RWPE2 (cell line): ENCODE measurements at places on chromosomes 2 and 18.

DNA sequence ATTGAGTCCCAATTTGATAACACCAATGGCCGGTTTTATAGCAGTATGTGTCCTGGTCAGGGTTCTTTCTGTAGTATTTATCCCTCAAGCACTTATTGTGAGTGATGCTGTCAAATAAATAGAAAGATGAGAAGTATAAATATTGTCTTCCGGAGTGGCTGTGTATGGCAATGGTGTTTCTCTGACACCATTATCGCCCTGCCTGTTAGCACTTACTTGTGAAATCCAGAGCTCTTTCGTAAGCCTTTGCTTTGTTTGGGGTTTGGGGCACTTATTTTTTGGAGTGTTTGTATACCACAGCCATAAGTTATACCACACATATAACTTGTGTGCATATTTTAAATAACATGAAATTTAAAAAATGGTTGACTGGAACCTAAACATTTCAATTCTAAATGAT, 29.3 kb downstream of the CD8B2 start:
- H3K36me3 ChIP-seq, result no peaks in the 10 kb centered on the region
- H3K4me1 ChIP-seq, result peaks cover 9% of the 10 kb centered on the region
- no peak overlapping the region for H3K4me3 ChIP-seq
- no peak for DNase-seq
- no peaks in the 10 kb centered on the region for H3K27me3 ChIP-seq

DNA sequence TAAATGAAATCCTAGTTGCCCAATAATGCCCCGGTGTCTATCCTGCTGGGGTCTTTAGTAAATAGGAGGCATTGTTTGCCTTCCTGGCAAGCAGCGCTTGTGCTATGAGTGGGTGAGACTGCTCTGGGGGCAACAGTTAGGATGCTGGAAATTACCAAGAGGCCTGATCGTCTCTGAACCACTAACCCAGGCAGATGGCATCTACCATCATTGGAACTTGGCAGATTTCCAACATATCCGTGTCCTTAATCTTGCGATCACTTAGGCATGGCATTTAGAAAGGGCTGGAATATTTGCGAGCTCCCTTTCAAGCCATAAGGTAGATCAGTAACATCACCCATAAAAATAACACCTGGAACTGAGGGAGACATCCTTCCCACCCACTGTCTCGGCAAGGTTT, 18.8 kb upstream of the SH3RF3 start:
- no peak overlapping the region for H3K27ac ChIP-seq
- no peaks in the 10 kb centered on the region for H3K36me3 ChIP-seq
- no peaks in the 10 kb centered on the region for H3K4me1 ChIP-seq
- H3K27me3 ChIP-seq, result no peaks in the 10 kb centered on the region

GRCh38 chr18:58682429-58683069, 11.3 kb downstream of the MALT1 start:
- H3K27me3 ChIP-seq, result no peaks in the 10 kb centered on the region
- peaks cover 23% of the 10 kb centered on the region for H3K36me3 ChIP-seq
- peak overlapping the region; percentile 41 for H3K27ac ChIP-seq
- DNase-seq, result no peak
- peaks cover 23% of the 10 kb centered on the region for H3K4me1 ChIP-seq
- H3K4me3 ChIP-seq, result no peak overlapping the region

DNA sequence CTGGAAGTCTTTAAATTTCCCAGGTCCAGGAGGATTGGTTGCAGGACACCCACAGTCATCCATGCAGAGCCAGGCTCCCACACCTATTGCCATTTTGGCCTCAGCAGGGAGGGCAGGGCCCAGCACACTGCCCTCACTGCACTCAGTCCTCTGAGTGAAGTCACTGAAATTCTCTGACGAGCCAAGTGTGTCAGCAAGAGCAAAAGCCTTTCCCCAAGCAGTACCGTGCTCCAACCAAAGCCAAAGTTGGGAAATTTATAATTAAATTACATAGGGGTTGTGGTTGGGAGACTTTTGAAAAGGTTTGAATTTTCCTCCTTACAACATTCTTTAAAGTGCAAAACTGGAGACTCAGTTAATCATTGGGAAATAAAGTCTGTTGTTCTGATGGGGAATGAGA, 98.5 kb upstream of the CD226 start:
- H3K27me3 ChIP-seq, result no peaks in the 10 kb centered on the region
- no peak for DNase-seq
- H3K4me3 ChIP-seq, result peak overlapping the region; percentile 28
- peaks cover 28% of the 10 kb centered on the region for H3K36me3 ChIP-seq
- peak overlapping the region; percentile 95 for H3K27ac ChIP-seq

DNA sequence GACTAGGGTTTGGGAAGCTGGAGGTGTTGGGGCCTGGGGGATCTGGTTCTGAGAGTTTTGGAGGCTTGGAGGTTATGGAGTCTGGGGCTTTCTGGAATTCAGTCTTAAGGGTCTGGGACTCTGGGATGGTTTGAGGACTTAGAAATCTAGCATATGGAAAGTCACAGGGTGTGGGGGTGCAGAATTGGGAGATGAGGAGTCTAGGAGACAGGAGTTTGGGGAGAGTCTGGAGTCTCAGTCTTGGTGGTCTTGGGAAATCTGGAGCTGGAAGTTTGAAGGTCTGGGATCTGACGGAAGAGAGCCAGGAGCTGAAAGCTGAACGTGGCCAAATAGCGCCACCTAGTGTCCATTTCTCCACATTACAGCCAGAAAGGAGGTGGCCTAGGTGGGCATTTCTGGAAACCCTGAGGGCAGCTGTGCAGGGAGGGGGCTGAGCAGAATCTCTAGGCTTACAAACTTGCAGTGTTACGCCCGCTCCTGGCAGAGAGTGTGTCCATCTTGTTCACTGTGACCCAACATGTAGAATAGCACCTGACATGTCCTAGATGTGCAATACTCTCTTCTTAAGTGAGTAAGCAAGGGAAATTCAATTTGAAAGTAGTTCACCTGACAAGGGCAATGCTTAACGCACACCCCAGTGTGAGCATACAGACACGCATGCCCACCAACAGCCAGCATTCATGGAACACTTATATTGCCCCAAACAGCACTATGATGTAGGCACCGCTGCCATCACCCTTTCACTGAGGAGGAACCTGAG, 204.8 kb downstream of the TFCP2L1 start:
- no peaks in the 10 kb centered on the region for H3K4me1 ChIP-seq
- no peak overlapping the region for H3K4me3 ChIP-seq
- no peaks in the 10 kb centered on the region for H3K36me3 ChIP-seq
- H3K27me3 ChIP-seq, result no peaks in the 10 kb centered on the region
- no peak overlapping the region for H3K27ac ChIP-seq
- DNase-seq, result no peak

GRCh38 chr2:158291544-158292180, 164.9 kb downstream of the CCDC148 start:
- no peak overlapping the region for H3K27ac ChIP-seq
- no peaks in the 10 kb centered on the region for H3K36me3 ChIP-seq
- no peak for DNase-seq
- no peak overlapping the region for H3K4me3 ChIP-seq
- H3K27me3 ChIP-seq, result no peaks in the 10 kb centered on the region

- H3K36me3 ChIP-seq, result no peaks in the 10 kb centered on the region
- no peaks in the 10 kb centered on the region for H3K27me3 ChIP-seq
- DNase-seq, result no peak
- H3K4me1 ChIP-seq, result peaks cover 6% of the 10 kb centered on the region
These were observed 10.4 kb downstream of the KCNE4 start for GRCh38 chr2:223062396-223062795.

- H3K27ac ChIP-seq, result peak overlapping the region; percentile 93
- peaks cover 30% of the 10 kb centered on the region for H3K4me1 ChIP-seq
- H3K27me3 ChIP-seq, result no peaks in the 10 kb centered on the region
These were observed 143.5 kb downstream of the PKP4 start for GRCh38 chr2:158600155-158600802.

DNA sequence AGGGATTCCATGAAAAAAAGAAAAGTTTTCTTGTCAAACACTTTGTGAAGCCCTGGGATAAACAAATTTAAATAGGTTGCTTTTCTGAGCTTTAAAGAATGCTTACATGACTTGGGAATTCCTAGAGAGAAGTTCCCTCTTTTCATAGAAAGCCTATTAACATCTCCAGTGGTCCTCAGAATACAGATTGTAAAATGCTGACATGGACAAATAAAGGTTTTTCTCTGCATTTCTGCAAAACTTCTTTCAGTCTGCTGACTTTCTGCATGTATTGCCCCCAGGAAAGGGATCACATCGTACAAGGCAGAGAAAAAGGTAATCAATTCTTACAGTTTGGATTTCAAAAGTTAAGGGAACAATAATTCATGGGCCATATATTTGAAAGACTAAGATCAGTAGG, 20.6 kb downstream of the ZNF385B start:
- H3K36me3 ChIP-seq, result no peaks in the 10 kb centered on the region
- H3K4me3 ChIP-seq, result no peak overlapping the region
- no peaks in the 10 kb centered on the region for H3K27me3 ChIP-seq
- no peak for DNase-seq
- H3K4me1 ChIP-seq, result no peaks in the 10 kb centered on the region

DNA sequence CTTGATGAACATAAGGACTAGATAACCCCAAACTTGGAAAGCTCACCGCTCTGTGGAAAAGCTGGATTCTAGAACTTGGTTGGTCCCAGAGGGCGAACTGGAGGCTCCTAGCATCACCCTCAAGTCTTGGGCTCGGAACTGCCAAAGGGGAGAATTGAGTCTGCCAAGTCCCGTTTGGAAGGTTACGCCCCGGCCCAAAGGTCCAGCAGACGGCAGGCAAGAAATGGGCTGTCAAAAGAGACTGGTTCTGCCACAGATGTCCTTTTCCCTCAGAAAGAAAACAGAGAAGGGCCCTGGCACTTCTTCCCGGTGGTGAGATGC, 182.2 kb downstream of the ANAPC1 start:
- no peaks in the 10 kb centered on the region for H3K36me3 ChIP-seq
- no peak for DNase-seq
- peaks cover 50% of the 10 kb centered on the region for H3K4me1 ChIP-seq
- no peak overlapping the region for H3K27ac ChIP-seq

- no peaks in the 10 kb centered on the region for H3K36me3 ChIP-seq
- no peak overlapping the region for H3K4me3 ChIP-seq
- no peak for DNase-seq
These were observed 383.1 kb downstream of the TSN start for GRCh38 chr2:122138561-122138960.

GRCh38 chr2:216606551-216607276, 26.5 kb upstream of the IGFBP2 start:
- no peaks in the 10 kb centered on the region for H3K27me3 ChIP-seq
- peaks cover 20% of the 10 kb centered on the region for H3K4me1 ChIP-seq
- no peaks in the 10 kb centered on the region for H3K36me3 ChIP-seq

DNA sequence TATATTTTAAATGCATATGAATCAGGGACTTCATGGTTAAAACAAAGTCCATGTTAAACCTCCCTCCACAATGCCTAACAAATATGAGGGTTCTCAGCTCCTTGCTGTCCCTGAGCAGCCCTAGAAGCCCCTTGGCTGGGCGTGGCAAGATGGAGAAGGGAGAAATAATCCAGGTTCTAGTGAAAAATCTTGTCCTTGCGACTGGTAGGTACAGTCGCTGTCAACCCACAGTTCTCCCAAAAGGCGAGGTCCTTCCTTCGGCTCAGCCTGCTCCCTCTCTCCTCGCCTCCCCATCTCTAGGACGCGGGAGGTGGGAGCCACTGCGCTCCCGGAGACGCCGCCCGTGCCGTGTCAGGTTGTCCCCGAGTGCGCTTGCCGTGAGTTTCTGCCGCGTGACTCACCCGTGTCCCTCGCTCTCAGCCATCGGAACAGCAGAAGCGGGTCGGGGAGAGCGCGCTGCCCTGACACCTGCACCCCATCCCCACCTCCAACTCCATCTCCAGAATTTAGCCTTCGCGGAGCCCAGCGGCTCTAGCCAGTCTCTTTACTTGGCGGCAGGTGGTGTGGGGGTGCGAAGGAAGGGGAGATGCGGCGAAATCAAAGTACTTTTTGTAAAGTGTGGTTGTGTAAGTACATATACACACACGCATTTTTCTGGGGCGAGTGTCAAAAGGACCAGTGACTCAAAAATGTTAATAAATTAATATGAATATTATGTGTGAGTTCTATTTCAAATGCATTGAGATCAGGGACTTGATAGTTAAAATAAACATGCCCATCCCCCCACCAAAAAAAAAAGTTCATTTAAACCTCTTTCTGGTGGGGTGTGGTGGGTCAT, 65.1 kb upstream of the TMEM17 start:
- H3K4me3 ChIP-seq, result no peak overlapping the region
- H3K36me3 ChIP-seq, result no peaks in the 10 kb centered on the region
- H3K4me1 ChIP-seq, result no peaks in the 10 kb centered on the region
- H3K27ac ChIP-seq, result no peak overlapping the region
- no peak for DNase-seq
- H3K27me3 ChIP-seq, result no peaks in the 10 kb centered on the region

GRCh38 chr2:173238385-173238784, 116.3 kb upstream of the CDCA7 start:
- H3K27ac ChIP-seq, result no peak overlapping the region
- no peaks in the 10 kb centered on the region for H3K4me1 ChIP-seq
- H3K4me3 ChIP-seq, result no peak overlapping the region

- H3K36me3 ChIP-seq, result no peaks in the 10 kb centered on the region
- H3K27ac ChIP-seq, result no peak overlapping the region
- no peaks in the 10 kb centered on the region for H3K27me3 ChIP-seq
- DNase-seq, result no peak
- no peak overlapping the region for H3K4me3 ChIP-seq
These were observed 184.7 kb downstream of the MREG start for GRCh38 chr2:215828528-215829184.

GRCh38 chr2:160289831-160290230, 89.8 kb upstream of the ITGB6 start:
- H3K4me3 ChIP-seq, result no peak overlapping the region
- H3K36me3 ChIP-seq, result peaks cover 58% of the 10 kb centered on the region
- no peak for DNase-seq
- no peaks in the 10 kb centered on the region for H3K27me3 ChIP-seq

- H3K27me3 ChIP-seq, result no peaks in the 10 kb centered on the region
- H3K27ac ChIP-seq, result no peak overlapping the region
- H3K4me3 ChIP-seq, result no peak overlapping the region
- DNase-seq, result no peak
- H3K4me1 ChIP-seq, result no peaks in the 10 kb centered on the region
These were observed 463.5 kb downstream of the MTX2 start for GRCh38 chr2:176732780-176733179.

DNA sequence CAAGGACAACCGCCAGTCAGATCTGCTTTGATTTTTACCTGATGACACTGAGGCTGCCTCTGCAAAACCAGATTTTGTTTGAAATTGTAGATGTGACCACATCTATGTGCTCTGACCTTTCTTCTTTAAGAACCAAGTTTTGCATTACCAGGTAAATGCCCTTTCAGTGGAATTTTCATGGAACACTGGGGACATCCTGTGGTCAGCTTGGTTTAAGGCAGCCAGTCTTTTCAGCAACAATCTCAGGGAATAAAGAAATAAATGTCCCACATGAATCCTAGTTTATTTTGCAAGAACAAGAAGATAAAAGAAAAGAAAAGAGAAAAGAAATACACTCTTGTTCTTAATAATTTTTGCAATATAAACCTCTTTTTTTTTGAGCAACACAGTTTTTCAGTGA, 90.6 kb downstream of the POU3F3 start:
- H3K27ac ChIP-seq, result no peak overlapping the region
- DNase-seq, result no peak
- H3K27me3 ChIP-seq, result peaks cover 54% of the 10 kb centered on the region
- no peaks in the 10 kb centered on the region for H3K36me3 ChIP-seq
- H3K4me3 ChIP-seq, result no peak overlapping the region

GRCh38 chr18:31154181-31154580, 8.5 kb downstream of the DSC1 start:
- no peaks in the 10 kb centered on the region for H3K36me3 ChIP-seq
- H3K4me3 ChIP-seq, result no peak overlapping the region
- H3K27ac ChIP-seq, result no peak overlapping the region
- peaks cover 8% of the 10 kb centered on the region for H3K4me1 ChIP-seq
